ENCODE measurements at places on chromosomes 1 and 21.

- DNase-seq, result no peak
Observed at GRCh38 chr1:203039609-203040512, 13.6 kb downstream of the PPFIA4 start.

GRCh38 chr1:158534496-158534895, 19.7 kb downstream of the OR6Y1 start:
- DNase-seq, result no peak

- DNase-seq, result no peak
Observed at GRCh38 chr1:153099461-153100045, 5.2 kb upstream of the SPRR2E start.

DNA sequence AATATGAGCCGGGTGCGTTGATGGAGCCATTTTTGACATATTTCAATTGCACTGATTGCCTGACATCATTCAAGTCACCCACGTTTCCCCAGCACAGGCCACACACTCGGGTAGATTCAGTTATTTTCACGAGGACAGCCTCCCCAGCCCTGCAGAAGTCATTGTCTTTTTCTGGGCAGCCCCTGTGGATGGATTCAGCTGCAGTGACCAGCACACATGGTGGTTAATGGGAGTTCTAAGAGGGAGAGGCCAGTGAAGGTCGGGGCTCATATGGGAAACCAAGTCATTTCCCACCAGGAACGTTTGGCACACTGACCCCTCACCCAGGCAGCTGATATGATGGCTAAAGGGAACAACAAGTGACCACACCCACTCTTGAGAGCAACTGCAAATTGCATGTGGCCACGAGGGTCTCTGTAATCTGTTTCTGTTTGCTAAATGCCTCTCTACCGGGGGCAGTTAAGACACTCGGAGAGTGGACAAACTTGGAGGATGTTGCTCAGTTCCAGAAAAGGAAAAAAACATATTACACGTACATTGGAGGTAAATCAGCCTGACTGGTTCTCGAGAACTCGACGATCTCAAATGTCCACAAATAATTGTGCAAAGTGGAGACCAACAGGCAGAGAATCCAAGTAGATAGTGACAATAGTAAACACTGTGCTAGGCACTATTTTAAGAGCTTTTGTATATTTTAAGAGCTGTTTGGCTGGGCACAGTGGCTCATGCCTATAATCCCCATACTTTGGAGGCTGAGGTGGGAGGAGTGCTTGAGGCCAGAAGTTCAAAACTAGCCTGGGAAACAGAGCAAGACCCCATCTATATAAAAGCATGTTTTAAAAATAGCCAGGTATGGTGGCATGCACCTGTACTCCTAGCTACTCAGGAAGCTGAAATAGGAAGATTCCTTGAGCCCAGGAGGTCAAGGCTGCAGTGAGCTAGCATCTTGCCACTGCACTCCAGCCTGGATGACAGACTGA, 167.2 kb upstream of the IRF2BP2 start:
- no peak for DNase-seq

- DNase-seq, result no peak
Observed at GRCh38 chr1:55402671-55403464, 187.7 kb upstream of the USP24 start.

GRCh38 chr1:154792899-154793298, 77.2 kb downstream of the KCNN3 start:
- DNase-seq, result no peak

DNA sequence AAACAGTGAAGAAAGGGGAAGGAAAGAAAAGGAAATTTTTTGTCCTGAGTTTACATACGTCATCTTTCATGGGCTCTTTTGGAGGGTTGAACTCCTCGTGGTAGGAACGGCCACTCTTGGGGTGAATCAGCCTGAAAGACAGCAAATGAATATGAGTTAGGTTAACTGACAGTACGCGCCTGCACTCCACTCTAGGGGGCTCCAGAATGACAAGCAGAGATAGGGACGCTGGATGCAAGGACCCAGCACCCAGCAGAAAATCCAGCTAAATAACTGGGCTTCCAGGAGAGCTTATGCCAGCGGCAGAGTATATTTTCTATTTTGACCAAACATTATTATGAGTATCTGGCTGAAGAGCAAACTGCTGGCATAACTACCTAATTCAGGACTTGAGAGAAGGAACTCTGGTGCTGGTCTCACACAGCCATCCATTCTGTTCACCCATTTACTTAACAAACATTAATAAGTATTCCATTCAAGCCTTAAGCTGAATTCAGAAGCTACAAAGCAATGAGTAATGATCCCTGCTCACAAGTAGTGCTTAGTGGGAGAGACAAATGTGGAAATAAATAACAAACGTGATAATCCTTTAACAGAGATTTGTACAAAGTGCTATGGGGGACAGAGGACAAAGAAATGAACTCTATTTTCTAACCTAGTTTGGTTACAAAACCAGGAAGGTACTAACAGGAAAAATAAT, 22.1 kb downstream of the AK2 start:
- no peak for DNase-seq

- no peak for DNase-seq
Observed at GRCh38 chr1:4792565-4792964, 138.2 kb downstream of the AJAP1 start.

DNA sequence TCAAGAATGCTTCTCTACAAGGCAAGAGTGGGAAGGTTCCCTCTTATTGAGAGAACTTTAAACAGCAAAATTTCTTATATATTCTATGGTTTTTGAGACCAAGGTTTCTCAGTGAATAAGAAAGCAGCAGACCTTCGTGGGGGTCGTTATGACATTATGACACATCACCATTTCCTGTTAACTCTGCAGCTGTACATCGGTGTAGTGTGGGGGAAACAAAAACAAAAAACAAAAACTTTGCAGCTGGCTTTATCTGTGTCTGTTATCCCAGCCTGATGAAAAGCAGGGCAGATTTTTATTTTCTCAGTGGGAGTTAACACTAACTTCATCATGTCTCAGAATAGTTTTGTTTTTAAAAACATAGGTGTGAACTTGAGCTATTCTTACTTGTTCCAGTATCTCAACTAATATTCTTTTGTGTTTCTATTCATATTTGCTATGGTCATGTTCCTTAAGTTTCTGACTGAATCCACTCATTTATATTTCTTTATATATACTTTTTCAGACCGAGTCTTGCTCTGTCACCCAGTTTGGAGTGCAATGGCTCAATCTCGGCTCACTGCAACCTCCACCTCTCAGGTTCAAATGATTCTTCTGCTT, 2.1 kb downstream of the SDE2 start:
- DNase-seq, result no peak

- no peak for DNase-seq
Observed at GRCh38 chr21:46124083-46124925, 26.4 kb downstream of the COL6A2 start.
